Activated naive CD4-positive, alpha-beta T cell treated with anti-CD3 and anti-CD28 coated beads for 36 hours (primary cell): ENCODE measurements at places on chromosomes 5 and 9. TPM values are rescaled to one million over a fixed set of nuclear protein-coding genes. Genes with fewer than 3 reads are reported as not detected.

The BTNL8 gene
- not detected for total RNA-seq

The EPB41L4A gene
- not detected for total RNA-seq

DNA sequence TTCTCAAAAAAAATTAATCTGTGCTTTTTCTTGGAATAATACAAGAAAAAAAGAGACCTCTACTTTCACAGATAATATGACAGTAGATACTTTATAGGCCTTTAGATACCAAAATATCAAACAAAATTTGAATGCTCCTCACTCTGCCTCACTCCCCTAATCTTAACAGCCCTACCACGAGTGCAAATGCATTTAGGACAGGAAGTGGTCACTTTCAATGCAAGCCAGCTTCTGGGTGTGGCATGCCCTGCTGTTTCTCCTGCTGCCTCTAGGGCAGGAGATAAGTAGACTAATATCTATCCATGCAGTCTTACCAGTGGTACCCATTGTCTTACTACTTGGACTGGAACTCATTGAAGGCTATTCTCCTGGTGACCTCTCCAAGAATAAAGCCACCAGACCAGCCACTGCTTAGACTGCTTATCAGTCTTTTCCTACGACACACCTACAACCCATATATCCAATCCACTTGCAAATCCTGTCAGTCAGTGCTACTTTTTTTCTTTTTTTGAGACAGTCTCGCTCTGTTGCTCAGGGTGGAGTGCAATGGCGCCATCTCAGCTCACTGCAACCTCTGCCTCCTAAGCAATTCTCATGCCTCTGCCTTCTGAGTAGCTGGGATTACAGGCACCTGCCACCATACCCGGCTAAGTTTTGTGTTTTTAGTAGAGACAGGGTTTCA is 23.0 kb downstream of the FRRS1L start:
- DNase-seq = peak; percentile 30

DNA sequence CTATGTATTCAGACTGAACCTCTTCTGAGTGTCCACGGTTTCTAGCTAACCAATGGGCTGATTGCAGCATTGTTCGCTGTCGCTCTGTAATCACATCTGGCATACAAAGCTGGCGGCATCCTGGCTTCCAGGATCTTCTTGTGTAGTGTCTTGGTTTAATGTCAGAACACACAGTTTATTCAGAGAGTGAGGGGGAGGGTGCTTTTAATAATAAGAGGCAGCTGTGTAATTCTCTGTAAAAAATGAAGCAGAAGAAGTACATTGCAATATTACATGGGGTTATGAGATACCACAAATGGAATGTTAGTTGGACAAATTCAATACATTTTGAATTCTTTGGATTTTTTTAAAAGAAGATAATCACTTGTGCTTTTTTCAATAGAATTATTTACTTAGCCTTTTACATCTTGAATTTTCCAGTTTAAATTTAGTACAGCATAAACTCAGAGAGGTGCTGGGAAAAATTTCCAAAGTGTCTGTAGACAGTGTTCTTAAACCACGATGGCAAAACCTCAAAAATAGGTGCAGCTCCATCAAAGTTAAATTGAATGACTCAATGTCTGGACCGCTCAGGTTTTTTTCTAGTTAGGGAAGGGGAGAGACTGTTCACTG is 206.0 kb downstream of the PCSK1 start:
- DNase-seq = no peak

GRCh38 chr9:121439711-121440664 is 59.7 kb downstream of the GGTA1 start:
- no peak for DNase-seq

DNA sequence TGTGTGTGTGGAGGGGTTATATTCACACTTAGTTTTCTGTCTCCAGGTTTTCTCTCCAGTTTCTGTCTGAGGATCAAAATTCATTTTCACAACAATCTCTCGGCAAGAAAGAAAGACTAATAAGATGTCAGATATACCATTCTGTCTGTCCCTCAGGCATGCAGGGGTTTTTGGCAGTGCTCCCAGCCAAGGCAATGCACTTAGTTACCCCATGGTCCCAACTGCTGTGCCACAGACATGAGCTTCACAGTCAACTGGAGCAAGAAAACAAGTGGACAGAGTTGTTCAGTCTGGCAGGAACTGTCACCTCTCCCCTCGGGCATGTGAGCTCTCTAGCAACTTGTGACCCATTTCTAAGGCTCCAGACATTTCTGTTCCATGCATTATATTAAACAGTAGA is 101.7 kb upstream of the LHFPL2 start:
- DNase-seq = no peak

The SPATA31A3 gene
- total RNA-seq = not detected

- DNase-seq = no peak
Observed at GRCh38 chr9:32942755-32943460, 58.5 kb downstream of the APTX start.

DNA sequence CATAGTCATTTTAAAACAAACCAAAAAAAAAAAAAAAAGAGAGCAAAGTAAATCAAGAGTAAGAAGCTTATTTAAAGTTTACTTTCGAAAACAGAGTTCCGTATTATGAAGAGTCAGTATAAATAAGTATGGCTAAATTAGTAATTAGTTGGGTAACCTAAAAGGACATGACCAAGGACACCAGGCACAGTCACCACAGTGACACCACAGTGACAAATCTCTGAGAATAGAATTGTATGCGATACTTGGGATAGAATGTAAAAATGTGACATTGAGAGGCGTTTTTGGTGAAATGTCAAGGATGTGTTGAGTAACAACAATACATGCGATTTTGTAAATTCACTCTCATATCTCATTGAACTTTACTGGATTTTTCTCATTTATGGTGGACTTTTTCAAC is 150.9 kb upstream of the SPEF2 start:
- no peak for DNase-seq

GRCh38 chr5:62569470-62569869 is 9.1 kb upstream of the LRRC70 start:
- no peak for DNase-seq

DNA sequence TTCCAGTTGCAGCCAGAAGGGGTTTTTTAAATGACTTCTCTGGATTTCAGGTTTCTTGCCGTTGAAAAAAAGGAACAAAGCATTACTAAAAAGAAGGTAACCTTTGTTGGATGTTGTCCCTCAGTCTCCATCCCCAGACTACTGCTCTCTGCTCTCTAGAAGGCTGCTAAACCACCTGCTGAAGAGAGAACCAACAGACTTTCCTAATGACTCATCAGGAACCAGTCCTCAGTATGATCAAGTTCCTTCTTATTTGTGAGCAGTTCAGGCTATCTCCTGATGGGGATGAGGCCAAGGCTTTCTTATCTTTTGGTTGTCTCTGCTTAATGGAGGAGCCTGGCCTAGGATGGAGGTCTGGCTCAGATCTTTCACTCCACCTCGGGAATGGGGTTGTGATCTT is 4.1 kb downstream of the KIF4B start:
- DNase-seq = no peak

The SLC45A2 gene
- not detected for total RNA-seq
